ENCODE measurements at places on chromosomes 1 and 21.

- no peak for DNase-seq
Measured at GRCh38 chr1:231702804-231703203, 76.2 kb downstream of the DISC1 start.

GRCh38 chr1:62337706-62338631, 18.7 kb upstream of the KANK4 start:
- DNase-seq = no peak

GRCh38 chr1:216958569-216958968, 235.3 kb upstream of the ESRRG start:
- no peak for DNase-seq

- no peak for DNase-seq
Measured at GRCh38 chr1:212089560-212090163, 54.1 kb downstream of the DTL start.

DNA sequence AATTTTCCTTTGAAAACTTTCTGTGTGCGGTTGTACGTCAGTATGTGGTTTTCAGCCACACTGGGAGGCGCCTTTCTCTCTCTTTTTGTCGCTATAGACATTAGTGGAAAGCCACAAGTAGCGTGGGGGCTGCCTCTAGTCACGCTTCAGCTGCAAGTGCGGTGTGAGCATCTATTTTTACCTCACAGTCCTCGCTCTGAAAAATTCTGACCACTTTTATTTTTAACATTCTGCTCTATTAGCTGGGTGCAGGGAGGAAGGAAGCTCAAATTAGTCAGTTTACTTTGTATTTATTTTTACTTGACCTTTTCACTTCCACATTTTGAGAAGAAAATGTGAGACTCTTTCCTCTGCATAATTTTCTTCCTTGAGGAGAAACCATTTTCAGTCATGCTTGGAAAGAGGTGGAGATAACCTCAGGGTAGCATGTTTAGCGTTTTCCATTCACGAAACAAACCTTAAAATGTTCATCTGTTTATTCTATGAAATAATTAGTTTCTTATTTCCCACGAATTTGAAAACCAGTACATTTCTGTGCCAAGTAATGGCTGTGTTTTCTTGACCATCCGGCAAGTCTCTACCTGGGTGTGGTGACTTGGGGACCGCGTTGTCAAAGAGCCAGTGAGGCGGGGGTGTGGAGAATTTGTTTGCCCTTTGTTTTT, 35.6 kb downstream of the ADARB1 start:
- DNase-seq = no peak

GRCh38 chr1:27098431-27099134, 56.3 kb downstream of the SLC9A1 start:
- DNase-seq = no peak

DNA sequence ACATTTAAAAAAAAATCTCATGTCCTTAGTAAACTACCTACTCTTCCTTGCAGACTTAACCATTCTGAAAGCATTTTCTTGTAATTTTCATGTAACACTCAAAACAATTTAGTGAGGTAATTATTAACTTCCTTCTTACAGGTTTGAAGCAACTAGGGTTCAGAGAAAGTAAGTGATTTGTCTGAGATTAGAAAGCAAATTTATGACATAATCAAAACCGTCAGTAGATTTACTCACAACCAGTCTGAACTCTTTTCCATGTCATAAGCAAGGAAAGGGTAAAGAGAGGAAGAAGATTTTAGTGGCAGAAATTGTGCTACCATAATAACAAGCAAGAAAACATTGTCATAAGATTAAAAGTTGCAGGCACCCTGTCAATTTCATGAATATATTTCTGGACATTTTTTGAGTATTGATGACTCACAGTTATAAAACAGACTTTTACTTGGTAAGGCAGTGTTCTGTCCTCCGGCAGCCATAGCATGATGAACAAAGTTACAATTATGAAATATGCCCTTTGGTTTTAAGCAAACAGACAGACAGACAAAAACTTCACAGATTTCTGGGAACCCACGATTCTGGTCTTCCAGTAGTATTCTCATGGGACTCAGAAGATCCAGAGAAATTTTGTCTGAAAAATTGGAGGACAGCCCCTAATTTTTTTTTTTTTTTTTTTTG, 707.2 kb downstream of the RWDD3 start:
- DNase-seq = no peak

- DNase-seq = no peak
Measured at GRCh38 chr1:2554621-2555387, 1.4 kb upstream of the TNFRSF14 start.

- DNase-seq = no peak
Measured at GRCh38 chr1:160131803-160132565, 16.4 kb downstream of the ATP1A2 start.

- no peak for DNase-seq
Measured at GRCh38 chr1:43308635-43309404, 8.0 kb downstream of the TIE1 start.

DNA sequence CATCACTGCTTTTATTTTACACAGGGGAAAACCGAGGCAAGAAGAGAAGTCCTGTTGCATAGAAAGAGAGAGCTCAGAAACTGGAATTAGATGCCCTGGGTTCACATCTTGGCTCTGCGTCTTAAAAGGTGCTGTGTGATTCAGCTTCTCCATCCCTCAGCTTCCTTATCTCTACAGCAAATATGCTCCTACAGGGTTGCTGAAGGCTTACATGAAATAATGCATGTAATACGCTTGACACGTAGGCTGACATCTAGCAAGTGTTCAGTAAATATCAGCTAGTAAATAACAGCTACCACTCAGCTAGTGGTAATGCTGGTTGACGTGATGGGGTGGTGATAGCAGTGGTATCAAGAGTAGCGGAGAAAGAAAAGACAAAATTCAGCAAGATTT, 77.1 kb upstream of the CD55 start:
- no peak for DNase-seq

DNA sequence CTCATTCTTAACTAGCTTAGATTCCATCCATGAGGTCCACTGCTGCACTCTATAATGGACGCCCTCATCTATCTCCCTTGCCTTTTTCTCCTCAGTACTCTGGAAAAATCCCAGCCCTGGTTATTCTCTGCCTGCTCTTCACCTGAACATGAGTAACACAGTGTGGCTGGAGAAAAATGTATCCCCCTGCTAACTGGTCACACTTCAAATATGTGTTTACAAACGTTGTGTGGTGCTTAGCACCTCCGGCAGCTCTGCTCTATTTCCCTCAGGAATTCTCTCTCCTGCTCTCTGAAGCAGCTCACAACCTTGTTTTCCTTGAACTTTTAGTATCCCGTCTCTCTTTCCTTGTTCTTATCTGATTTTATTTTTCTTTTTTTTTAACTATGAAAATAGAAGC, 4.1 kb downstream of the SCCPDH start:
- DNase-seq = no peak

DNA sequence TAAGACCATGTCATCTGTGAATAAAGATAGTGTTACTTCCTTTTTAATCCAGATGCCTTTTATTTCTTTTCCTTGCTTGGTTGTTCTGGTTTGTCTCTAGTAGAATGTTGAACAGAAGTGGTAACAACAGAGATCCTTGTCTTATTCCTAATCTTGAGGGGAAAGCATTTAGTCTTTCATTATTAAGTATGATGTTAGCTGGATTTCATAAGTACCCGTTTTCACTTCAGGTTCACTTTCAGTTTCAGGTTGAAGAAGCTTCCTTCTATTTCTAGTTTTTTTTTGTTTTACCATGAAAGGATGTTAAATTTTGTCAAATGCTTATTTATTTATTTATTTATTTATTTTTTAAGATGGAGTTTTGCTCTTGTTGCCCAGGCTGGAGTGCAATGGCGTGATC, 22.3 kb upstream of the AGPAT3 start:
- DNase-seq = no peak

GRCh38 chr1:54973205-54973921, 7.1 kb upstream of the TMEM61 start:
- DNase-seq = no peak

GRCh38 chr1:243568793-243569192, 281.2 kb downstream of the AKT3 start:
- no peak for DNase-seq

DNA sequence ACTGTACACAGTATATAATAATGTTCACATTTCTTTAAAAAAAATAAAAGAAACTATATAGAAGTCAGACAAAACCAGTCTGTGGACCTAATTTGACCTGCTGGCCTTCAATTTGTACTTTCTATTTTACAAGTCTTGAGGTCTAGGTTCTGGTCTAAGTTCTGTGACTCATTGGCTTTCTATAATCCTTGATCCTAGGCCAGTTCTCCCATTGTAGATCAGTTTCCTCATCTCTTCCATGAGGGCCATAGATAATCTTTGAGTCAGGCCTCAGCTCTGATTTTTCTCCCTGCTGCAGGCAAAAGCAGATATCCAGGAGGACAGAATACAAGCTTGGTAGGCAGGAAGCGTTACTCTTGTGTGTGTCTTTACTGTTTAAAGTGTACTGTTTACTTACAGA, 603.7 kb upstream of the CAMK1G start:
- DNase-seq = no peak

- peak; percentile 17 for DNase-seq
Measured at GRCh38 chr1:31617916-31618746, 642 bp downstream of the HCRTR1 start.

DNA sequence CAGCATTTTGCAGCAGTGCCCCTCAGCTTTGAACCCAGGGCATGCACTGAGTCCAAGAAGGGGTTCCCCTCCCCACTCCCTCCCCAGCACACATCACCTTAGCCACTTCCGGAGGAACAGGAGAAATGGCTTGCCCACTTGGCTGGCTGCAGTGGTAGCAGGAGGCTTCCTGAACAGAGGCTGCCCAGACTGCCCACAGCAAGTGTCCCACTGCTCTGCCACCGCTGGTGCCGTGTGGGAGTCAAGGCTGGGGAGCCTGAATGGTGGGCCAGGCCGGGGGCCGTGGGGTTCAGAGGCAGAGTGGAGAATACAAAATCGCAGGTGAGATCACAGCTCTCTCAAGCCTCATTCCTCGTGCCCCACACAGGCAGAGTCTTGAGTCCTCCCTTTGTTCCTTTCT, 34.5 kb downstream of the CD247 start:
- no peak for DNase-seq

DNA sequence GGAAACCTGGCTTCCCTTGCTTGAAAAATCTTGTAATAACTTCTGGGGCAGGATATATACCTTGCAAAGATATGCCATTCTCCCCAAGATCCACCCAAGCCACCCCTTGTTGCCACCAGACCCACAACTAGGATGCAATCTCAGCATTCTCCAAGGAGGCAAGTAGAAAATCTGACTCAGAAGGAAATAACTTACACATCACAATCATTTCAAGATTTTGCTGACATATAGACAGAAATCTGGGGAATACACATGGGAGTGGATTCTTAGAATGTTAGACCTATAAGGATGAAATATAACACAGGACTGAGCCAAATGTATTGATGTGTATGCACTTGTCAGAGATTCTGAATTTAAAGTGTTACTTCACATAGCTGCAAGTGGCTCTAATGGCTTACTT, 14.8 kb upstream of the ZDHHC18 start:
- DNase-seq = no peak

- no peak for DNase-seq
Measured at GRCh38 chr1:71787699-71788098, 494.6 kb downstream of the NEGR1 start.

DNA sequence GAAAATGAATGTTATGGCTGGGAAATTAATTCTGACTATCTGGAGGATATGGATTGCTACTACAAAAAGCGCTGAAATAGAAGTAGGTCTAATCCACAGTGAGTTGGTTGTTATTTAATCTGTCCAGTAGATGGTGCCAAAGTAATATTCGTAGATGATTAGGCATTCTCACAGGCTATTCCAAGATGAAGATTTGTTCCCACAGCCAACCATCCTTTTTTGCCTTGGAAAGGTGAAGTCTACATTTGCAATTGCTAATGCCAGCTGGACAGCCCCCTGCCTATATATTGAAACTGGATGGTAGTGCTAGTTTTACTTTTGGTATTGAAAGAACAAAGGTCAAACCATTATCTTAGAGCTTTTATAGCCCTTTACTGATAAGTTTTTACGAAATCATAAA, 43.8 kb downstream of the RBM11 start:
- no peak for DNase-seq

GRCh38 chr1:181646710-181647109, 163.4 kb downstream of the CACNA1E start:
- no peak for DNase-seq

- no peak for DNase-seq
Measured at GRCh38 chr1:169387399-169387798, 19.4 kb downstream of the BLZF1 start.

DNA sequence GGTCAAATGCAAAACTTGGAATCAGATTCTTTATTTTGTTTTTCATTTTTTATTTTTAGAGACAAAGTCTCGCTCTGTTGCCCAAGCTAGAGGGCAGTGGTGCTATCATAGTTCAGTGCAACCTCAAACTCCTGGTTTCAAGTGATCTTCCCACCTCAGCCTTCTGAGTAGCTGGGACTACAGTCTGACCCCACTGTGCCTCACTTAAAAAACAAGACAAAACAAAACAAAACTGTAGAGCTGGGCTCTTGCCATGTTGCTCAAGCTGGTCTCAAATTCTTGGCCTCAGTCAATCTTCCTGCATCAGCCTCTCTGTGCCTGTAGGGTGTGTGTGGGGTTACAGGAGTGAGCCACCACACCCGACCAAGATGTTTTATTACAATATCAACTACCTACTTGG, 396.0 kb upstream of the USP24 start:
- no peak for DNase-seq

DNA sequence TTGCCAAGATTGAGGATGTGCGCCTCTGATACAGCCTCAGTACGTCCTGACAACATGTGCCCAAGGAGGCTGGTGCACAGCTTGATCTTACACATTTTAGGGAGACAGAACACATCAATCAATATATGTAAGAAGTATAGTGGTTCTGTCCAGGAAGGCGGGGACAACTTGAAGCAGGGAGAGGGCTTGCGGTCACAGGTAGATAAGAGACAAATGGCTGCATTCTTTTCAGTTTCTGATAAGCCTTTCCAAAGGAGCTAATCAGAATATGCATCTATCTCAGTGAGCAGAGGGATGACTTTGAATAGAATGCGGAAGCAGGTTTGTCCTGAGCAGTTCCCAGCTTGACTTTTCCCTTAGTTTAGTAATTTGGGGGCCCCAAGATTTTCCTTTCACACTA, 10.2 kb downstream of the DHCR24 start:
- no peak for DNase-seq

DNA sequence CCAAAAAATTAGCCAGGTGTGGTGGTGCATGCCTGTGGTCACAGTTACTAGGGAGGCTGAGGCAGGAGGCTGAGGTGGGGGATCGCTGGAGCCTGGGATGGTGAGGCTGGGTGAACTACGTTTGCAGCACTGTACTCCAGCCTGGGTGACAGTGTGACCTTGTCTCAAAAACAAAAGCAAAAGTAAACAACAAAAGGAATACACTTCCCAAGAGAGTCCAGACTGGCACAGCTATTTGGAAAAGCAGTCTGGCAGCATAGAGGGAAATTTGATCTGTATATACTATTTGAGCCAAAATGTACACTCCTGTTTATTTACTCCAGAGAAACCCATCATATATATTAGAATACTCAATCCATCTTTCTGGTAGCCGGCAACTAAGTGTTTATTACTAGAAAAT, 107.0 kb upstream of the HMCN1 start:
- DNase-seq = no peak

DNA sequence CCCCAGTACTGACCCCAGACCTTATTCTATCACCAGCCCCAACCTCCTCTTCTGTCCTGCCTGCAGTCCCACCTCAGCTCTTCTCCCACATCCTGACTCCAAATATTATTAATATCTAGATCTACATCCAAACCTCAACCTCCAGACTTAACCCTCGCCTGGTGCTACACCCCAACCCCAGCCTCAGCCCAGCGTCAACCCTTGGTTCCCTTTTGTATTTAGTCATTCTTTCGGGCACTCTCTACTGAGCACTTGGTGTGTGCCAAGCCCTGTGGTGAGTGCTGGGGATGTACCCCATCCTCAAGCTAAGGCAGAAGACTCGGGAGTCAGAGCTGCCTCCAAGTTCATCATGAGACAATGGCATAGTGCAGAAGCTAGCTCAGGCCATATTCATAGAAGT, 1.1 kb downstream of the SHISAL2A start:
- no peak for DNase-seq

Measured in stimulated activated CD8-positive, alpha-beta memory T cell treated with anti-CD3 and anti-CD28 coated beads, Interleukin-7, amount 100 ng/mL, for 24 hours (primary cell).